Astrocyte (in vitro differentiated cells and primary cell): ENCODE measurements at places on chromosomes 3 and 15. TPM values are rescaled to one million over a fixed set of nuclear protein-coding genes. Genes with fewer than 3 reads are reported as not detected.

DNA sequence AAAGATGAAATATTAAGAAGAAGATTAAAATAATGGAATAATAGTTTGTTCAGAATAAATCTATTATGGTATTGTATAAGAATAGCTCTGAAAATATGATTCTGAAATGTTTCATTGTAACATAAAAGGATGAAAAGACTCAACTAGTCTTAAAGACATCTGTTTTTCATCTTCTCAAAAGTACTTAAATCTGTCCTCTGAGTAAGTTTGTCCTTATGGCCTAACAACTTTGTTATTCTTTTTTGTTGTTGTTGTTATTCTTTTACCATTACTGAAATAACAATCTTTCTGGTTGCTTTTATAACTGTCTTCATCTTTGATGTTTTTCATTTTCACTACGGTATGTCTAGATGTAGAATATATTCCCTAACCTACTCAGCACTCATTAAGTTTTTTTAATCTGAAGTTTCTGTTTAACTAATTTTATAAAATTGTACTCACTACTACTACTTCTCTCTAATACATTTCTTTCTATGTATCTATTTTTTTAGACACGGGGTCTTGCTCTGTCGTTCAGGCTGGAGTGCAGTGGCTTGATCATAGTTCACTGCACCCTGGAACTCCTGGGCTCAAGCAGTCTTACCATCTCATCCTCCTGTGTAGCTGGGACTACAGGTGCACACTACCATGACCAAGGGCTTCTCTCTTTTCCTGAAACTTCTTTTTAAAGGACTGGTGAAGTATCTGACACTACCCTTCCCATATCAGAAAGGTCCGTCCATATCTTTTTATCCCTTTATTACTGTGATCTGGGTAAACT lies 240.7 kb downstream of the PCCB start:
- no peak overlapping the region for H3K4me3 ChIP-seq
- no peaks in the 10 kb centered on the region for H3K27me3 ChIP-seq
- no peaks in the 10 kb centered on the region for H3K4me1 ChIP-seq
- no peak overlapping the region for H3K27ac ChIP-seq

The MAN2C1 gene
- 76.5 and 80.8 TPM in 2 replicates for total RNA-seq

DNA sequence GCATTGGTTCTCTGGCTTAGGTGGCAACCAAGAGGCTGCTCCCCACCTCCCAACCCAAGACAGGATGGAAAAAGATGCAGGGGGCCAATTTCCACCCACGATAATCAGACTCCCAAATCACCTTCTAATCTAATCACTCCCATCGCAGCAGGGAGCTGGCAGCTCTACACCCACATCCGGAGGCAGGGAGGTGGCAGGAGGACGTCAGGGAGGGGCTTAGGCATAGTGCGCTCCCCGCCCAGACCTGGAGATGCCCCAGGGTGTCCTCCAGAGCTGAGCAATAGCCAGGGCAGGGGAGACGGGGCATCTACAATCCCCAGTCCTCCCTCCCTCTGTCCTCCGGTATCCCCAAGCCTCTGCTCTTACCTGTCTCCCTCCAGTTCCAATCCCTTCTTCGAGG lies 70.5 kb upstream of the SEC13 start:
- no peak for DNase-seq
- H3K27ac ChIP-seq = no peak overlapping the region
- no peaks in the 10 kb centered on the region for H3K36me3 ChIP-seq
- H3K4me3 ChIP-seq = no peak overlapping the region
- H3K4me1 ChIP-seq = no peaks in the 10 kb centered on the region

GRCh38 chr3:22594990-22595389 lies 608.1 kb upstream of the UBE2E2 start:
- H3K27me3 ChIP-seq = no peaks in the 10 kb centered on the region
- no peaks in the 10 kb centered on the region for H3K36me3 ChIP-seq
- no peak for DNase-seq
- H3K4me1 ChIP-seq = no peaks in the 10 kb centered on the region
- H3K27ac ChIP-seq = no peak overlapping the region

DNA sequence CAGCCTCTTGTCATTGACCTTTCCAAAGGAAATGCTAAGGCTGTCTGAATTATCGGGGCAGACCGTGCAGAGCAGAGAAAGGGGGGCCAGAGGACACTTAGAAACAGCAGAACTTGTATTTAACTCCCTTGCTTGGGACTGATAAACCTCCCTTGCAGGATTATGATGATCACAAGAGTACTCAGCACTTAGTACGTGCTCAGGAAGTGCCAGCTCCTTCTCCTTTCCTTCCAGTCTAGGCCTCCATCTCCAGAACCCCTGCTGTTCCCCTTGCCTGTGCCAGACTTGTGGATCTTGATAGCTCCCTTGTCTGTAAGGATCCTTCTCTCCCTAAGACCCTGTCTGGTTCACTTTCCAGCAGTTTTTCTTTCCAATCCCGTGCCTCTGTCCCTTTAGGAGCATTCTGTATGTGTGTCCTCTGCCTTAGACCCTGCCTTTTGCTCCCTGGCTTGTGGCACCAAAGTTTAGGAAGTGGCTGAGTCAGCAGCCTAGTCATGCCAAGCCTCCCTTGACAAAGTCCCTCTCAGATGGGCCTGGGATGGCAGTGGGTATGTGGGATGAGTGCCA lies 747 bp downstream of the SORD start:
- H3K27me3 ChIP-seq = no peaks in the 10 kb centered on the region
- H3K4me3 ChIP-seq = peak overlapping the region; percentile 79
- no peaks in the 10 kb centered on the region for H3K36me3 ChIP-seq
- peaks cover 10% of the 10 kb centered on the region for H3K4me1 ChIP-seq
- no peak for DNase-seq

- no peak for DNase-seq
- no peak overlapping the region for H3K27ac ChIP-seq
- no peak overlapping the region for H3K4me3 ChIP-seq
- H3K36me3 ChIP-seq = no peaks in the 10 kb centered on the region
These were observed 23.5 kb upstream of the TSC22D2 start for GRCh38 chr3:150384296-150385212.

DNA sequence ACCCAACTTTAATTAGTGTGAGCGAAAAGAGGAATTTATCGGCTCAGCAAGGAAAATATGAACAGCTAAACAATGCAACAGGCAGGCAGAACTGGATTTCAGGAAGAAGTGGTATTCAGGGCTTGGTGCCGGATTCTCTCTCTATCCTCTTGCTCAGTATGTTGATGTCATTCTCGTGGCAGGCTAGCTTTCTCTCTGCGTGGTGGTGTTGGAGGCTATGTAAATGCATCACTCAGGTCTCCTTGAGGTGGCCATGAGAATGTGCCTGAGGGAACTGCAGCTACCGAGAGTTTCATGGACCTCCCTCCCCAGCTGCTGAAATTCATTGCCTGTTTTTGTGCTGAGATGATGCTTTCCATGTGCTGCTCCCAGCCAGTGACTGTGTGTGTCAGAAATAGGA lies 18.3 kb upstream of the SYN2 start:
- H3K36me3 ChIP-seq = no peaks in the 10 kb centered on the region
- H3K4me3 ChIP-seq = no peak overlapping the region
- no peak overlapping the region for H3K27ac ChIP-seq
- no peaks in the 10 kb centered on the region for H3K4me1 ChIP-seq

The GOLGA8T gene
- 0.32 TPM in 1 of 2 replicates, not detected in the other for total RNA-seq

GRCh38 chr3:83948771-83949170 lies 1010.0 kb upstream of the CADM2 start:
- DNase-seq = no peak
- H3K4me3 ChIP-seq = no peak overlapping the region
- H3K27me3 ChIP-seq = no peaks in the 10 kb centered on the region
- no peak overlapping the region for H3K27ac ChIP-seq
- H3K4me1 ChIP-seq = no peaks in the 10 kb centered on the region
